ENCODE measurements at places on chromosomes 6 and 20.

GRCh38 chr20:47922269-47922668, 137.0 kb upstream of the SULF2 start:
- no peak for DNase-seq

- DNase-seq, result no peak
These were observed 290.2 kb downstream of the BTBD3 start for GRCh38 chr20:12207875-12208274.

DNA sequence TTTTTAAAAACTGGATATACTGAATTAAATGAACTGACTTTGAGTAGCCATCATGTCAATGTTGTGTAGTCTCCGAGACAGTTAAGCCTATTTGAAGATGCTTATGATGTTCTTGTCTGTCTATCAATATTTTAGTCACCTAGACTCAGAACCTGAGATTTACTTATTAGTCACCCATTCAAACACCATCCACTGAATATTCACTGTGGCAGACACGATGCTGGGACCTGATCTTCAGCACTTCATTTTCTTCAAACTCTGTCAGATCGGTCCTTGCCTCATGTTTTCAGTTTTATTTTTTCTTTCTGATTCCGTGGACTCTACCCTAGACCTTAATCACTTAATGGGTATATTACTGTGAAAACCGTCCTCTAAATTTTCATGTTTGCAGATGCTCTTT, 123.7 kb upstream of the MCHR2 start:
- no peak for DNase-seq

DNA sequence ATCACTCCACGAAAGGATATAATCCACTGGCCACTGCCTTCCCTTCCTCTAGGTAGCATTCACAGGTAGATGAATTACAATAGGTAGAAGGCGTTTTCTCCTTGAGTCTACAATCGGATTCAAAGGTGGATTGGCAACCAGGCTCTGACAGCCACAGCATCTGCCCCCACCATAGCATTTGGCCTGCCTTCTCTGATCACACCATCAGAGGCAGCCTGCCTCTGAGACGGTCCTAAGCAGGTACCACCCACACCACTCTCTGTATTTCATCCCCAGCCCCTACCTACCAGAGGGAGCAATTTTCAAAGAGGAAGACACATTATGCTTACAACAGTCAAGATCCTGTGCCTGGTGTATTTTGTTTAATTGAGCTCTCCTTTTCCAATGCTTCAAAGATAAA, 210.5 kb upstream of the SPTLC3 start:
- no peak for DNase-seq

DNA sequence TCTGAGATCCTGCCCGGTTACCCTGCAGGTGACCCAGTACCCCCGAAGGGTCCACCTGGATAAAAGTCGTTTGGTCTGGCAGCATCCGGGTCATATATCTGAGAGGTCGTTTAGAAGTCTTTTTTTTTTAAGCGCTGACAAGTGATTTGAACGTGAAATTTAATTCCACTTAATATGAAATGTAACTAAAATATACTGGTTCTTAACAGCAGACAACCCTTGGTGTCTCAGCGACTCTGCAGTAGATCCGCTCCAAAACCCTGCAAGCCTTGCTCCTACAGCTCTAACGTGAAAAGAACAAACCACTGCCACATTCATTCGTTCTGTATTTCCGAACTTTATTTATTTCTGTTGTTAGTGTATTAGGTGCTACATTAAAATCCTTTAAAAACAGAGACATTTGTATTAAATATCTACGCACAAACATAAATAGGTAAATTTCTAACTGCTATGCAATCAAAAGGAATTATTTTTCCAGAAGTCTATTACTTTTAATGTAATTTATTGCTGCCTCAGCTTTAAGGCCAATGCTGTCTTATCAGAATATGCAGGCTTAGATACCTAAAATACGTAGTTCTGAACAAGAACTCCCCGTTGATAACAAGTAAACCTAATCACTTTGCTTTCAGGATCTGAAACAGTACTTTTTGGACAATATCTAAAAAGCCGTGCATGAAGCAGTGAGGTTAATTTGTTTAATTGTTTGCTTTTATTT, 33.5 kb upstream of the TCF21 start:
- DNase-seq, result no peak

- DNase-seq, result no peak
These were observed 5.2 kb downstream of the PKIB start for GRCh38 chr6:122615409-122615808.

DNA sequence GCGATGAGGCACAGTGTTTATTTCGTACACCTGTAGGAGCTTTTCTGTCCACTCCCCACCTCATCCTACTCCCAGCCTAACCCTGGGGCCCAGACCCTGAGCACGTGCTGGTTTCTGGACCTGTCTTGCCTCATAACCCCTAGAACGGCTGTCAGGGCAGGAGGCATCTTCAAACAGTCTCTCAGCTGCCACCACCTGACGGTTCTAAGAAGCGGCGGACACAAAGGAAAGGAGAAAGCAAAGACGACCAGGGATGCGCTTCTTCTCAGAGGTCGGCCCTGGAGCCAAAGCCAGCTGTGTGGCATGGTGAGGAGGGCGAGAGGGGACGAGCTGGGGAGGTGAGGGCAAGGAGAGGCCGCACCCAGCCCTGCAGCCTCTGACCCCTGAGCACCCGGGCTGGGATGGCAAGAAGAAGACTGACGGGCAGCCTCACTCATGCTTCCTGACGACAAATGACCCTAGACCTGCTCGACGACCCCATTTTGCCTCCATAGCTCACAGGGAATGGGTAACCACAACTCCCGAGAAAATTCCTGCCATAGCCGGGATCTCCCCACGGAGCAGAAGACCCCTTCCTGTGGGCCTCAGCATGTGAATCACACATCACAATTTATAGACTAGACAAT, 62.1 kb downstream of the WDR27 start:
- DNase-seq, result no peak

DNA sequence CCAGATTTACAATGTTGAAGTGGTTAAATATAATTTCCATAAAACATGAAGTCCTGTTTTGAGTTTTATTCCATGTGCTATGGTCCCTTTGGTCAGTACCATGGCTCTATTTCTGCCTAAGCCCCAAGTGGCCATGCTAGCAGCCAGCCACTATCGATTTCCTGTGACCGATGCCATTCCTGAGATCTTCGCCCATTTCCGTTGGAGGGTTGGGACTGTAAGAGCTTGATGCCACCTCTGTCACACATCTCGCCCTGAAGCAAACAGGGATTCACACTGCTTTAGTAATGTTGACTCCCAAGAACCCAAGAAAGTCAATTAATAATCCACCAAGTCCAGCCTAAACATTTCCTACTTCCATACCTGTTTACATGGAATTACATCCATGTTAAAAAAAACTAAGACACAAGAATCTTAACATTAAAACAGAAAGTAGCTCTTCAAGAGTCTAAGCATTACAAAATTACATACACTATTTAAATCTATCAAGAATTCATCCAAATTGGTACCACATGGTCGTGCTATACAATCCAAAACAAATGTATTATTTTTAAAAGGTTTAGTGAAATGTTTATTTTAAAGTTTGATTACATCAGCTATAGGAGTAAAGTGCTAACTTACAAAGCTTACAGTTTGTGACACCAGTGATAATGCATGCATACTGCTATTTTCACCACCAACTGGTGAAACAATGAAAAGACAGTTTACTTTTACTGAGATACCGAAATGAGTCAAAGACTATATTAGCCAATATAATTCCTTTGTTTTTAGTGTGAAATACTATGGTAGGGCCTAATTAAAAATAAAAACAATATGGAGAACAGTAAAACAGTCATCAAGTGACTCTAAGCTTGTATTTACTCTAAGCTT, 2.5 kb downstream of the RBM39 start:
- DNase-seq, result no peak

GRCh38 chr6:121726596-121726995, 291.1 kb downstream of the GJA1 start:
- DNase-seq, result no peak

DNA sequence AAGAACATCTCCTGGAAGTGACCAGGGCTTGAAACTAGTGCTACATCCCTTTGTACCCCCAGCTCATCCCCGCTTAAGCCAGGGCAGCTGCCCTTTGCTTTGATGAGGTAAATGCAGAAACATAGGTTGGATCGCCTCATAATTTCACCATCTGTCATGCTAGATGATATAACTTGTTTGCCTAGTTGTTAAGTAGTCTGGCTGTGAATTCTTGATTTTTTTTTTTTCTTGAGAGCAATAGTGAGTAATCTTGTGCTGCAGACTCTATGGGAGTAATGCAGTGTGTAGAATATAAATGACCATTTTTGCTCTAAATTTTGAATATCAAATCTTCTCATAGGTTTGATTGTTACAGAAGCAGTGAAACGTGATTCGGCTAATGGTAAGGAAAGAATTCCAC, 4.1 kb downstream of the TRDN start:
- DNase-seq, result no peak

- no peak for DNase-seq
These were observed 140.6 kb downstream of the PXDC1 start for GRCh38 chr6:3610921-3611320.

DNA sequence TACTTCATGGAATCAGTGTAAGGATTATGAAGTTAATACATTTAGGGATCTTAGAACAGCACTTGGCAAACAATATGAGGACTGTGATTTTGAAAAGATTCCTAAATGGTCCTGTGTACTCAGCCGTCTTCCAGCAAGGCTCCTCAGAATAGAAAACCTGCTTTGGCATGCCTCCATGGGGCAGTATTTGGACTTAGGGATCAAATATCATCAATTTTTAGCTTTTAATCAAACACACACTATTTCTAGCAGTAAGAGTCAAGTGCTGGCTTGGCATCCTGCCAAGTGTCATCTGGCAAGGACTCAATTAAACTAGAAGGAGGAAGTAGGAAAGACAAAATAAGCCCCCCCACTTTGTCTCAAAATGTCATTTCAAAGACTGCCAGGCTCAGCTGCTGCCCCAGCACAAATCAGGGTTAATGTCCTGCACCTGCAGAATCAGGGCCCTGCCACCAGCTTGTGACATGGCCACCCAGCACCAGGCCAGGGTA, 40.8 kb downstream of the IYD start:
- DNase-seq, result no peak

DNA sequence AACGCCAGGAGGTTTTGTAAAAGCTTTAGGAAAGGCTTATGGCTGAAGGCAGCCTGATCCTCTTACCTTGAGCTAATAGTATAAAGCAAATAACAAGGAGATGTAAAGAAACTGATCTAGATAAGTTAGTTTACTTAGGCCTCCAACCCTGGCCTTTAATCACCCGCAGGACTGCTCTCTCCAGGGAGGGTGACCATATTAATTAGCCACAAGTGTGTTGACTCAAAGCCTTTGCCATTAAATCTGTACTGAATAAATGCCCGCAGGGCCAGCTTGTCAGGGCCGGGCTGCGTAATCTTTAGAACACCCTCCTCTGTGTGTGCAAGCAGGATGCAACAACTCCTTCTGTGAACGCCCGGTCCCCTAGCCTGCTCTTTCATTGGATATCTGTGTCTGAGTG, 6.1 kb upstream of the PRSS16 start:
- no peak for DNase-seq

DNA sequence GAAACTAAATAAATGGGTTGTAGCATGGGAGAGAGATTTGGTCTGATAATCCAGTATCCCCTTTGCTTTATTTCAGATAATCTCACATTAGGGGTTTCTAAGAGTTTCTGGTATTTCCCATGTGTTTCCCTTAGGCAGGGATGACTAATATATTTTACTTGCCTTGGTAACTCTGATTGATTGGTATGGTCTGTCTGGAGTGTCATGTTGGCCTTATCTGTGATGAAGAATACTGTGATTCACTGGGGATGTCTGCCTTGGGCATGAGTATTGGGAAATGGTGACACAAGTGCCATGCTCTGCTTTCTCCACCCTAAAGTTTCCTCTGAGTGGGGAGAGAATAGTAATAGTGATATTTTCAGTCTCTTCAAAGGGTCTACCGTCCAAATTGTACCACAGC, 10.1 kb downstream of the SLC22A2 start:
- DNase-seq, result no peak

DNA sequence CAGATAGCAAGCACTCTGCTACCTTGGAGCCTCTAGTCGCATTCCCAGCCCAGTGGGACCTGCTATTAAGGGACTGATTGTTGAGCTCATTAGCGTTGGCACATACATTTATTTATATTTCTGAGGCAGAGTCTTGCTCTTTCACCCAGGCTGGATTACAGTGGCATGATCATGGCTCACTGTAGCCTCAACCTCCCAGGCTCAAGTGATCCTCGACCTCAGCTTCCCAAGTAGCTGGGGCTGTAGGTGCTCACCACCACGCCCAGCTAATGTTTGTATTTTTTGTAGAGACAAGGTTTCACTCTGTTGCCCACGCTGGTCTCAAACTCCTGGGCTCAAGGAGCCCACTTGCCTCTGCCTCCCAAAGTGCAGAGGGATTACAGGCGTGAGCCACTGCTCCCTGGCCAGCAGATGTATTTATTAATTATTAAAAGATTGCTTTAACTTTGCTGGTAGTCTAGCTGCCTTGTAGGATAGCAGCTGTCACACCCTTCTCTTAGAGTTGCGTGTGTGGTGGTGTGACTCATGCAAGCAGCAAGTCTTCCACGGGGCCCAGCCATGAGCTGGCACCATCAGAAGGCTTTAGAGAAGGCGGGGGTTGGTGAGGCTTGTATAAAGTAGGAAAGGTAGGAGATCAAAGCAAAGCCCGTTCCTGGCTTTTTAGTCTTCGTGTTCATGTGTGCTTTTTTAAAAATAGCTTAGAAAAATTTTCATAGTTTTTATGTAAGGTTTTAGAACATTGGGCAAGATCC, 16.5 kb downstream of the ACTR5 start:
- DNase-seq, result peak; percentile 37

DNA sequence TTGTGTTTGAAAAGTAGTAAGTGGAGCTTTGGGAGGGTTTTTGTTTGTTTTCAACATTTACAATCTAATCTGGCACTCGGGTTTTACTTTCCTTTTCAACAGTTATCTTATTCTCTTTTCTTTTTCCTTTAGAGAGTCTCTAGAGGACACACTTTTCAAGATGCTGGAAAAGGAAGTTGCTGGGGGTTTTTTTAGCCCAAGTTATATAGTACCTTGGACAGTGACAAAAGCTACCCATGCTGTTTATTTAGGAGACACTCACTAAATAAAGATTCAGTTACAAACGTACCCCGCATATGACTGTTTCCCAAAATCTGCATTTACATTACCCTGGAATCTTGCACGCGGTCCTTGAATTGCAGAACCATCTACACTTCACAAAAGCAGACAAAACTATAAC, 78.8 kb downstream of the MAP7 start:
- DNase-seq, result no peak

DNA sequence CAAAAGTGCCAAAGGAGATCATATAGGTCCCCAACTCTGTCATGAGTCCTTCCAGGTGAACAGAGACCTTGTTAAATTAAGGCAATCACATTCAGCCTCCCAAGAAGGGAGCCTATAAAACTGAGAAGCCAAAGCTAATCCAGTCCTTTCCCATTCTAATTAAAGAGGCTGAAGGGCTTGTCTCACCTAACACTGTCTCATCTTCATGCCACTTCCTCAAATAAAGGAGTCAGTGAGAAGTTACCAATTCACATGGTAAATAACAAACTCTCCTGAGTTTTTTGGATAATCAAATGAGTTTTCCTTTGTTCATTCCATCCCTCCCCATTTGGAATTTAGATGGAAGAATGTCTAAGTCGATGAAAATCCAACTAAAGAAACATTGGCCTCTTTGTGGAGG, 242.8 kb downstream of the UST start:
- DNase-seq, result no peak

Measured in activated naive CD8-positive, alpha-beta T cell treated with anti-CD3 and anti-CD28 coated beads for 36 hours (primary cell).